ENCODE measurements at places on chromosomes 3 and 15. TPM values are rescaled to one million over a fixed set of nuclear protein-coding genes. Genes with fewer than 3 reads are reported as not detected.

Gene NR1I2
- total RNA-seq: 78.0 TPM

Gene IL17RB
- 26.0 TPM for total RNA-seq

Gene RNF13
- total RNA-seq: 20.3 TPM

Gene SLC28A1
- total RNA-seq: not detected

Gene PAK6
- total RNA-seq: 7.5 TPM

Gene CCDC13
- total RNA-seq: 23.3 TPM

Gene MAP3K13
- 42.1 TPM for total RNA-seq

Gene EFHB
- total RNA-seq: not detected
